ENCODE measurements at places on chromosomes 7 and 10. TPM values are rescaled to one million over a fixed set of nuclear protein-coding genes. Genes with fewer than 3 reads are reported as not detected.

The PRTFDC1 gene
- 24.3 TPM for total RNA-seq

The RASA4B gene
- 7.1 TPM for total RNA-seq

The CFAP69 gene
- 6.9 TPM for total RNA-seq

The MYO3A gene
- 2.2 TPM for total RNA-seq

The OR2A12 gene
- not detected for total RNA-seq

The TUBB8 gene
- not detected for total RNA-seq
